ENCODE measurements at places on chromosomes 7 and 10.

DNA sequence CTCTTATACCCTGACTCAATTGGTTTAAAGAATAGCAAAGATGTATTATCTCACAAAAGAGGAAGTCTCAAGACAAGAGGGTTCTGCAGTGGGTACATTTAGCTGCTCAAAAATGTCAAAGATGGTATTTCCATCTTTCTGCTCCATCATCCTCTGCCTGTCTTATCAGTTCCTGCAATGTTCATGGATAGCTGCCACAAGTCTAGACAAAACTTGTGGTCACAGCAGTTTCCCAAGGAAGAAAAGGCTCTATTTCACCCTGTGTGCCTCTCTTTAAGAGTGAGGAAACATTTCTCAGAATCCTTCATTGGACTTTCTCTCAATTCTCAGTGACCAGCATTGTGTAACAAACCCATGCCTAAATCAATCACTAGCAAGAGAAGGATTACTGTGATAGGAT lies 634.2 kb upstream of the AUTS2 start:
- no peak for DNase-seq

GRCh38 chr7:33129806-33130153 lies 416 bp downstream of the BBS9 start:
- no peak for DNase-seq

DNA sequence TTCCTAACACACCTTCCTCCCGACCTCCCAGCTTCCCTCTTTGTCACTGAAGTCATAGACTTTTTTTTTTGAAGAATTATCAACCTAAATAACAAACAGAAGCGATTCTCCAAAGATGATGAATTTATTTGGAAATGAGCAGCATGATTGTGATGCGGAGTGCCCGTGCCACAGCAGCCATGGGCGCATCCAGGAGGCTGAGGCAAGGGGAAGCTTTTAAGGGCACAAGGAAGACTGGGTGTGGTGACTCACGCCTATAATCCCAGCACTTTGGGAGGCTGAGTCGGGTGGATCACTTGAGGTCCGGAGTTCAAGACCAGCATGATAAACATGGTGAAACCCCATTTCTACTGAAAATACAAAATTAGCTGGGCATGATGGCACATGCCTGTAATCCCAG lies 16.2 kb upstream of the GIMAP8 start:
- DNase-seq: no peak

- no peak for DNase-seq
These were observed 1.3 kb downstream of the FIGNL1 start for GRCh38 chr7:50448823-50449222.
